ENCODE measurements at places on chromosomes 5 and 9. TPM values are rescaled to one million over a fixed set of nuclear protein-coding genes. Genes with fewer than 3 reads are reported as not detected.

DNA sequence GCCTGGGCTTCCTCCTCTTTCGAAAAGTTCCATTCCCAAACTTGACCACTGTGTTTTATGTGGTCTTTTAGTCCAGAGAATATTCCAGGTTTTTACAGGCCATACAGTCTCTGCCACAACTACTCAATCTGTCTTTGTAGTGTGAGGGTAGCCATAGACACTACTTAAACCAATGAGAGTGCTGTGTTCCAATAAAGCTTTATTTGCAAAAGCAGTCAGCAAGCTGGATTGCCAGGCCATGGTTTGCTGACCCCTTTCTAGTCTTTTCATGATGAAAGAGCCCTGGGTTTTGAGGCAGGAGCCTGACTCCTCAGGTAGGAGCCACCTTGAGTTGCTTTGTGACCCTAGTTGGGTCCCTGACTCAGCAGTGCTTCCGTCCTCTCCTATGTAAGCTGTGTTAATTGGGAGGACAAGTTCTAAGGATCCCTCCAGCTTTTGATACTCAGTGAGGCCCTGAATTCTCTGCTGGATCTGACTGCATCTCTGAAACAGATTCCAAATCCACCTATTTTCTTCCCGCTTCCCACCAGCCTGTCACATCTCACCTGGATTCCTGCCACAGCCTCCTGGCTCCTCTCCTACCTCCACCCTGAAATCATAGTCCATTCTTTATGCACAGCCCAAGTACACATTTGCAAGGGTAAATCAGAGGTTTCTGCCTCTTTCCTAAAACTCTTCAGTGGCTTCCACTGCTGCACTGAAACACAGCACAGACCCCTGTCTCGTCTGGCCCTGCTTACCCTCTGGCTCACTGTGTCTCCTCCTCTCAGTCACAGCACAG lies 13.5 kb downstream of the GALNT10 start:
- no peak for DNase-seq

DNA sequence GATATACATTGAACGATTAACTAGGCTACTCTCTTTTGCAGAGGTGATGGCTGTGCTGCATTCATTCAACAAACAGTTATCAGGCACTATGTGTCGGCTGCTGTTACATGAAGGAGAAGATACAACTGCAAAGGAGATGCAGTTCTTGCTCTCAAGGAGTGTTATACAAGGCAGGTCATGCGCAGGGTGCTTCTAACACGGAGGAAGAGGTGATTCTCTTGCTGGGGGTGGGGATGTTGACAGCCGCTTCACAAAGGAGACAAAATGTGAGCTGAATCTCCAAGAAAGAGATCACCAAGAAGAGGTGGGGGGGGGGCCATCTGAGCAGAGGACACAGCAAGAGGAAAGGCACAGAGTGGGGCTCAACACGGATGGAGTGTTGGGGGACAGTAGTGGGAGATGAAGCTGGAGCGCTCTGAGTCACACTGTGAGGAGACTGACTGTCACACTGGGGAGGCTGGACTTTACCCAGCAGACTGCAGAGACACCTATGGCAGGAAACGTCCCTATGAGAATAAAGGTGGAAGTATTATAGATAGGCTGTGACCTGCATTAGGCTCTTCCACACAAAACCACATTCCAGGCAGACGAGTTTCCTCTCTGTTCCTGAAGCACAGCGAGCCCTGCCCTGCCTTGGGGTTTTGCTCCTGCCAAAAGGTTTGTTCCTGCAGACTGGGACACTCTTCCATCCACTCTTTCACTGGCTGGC lies 20.9 kb downstream of the NDUFA8 start:
- no peak for DNase-seq

DNA sequence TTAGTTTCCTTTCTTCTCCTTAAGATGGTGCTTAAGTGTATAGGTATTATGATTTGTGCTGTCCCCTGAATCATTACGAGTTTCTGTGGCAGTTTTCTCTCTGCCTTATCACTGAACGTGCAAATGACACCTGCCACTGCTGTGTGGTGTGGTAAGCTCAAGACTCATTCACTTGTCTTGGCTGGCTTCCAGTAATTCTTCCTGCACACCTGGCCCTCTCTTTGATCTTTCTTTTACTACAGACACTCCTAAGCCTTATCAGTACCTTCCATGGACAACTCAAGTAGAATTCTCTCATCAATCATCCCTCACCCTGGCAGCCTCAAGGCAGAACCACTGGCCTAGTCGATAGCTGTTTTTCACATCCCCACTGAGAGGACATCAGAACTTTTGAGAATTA lies 82.6 kb upstream of the ADAMTS19 start:
- DNase-seq: no peak

- DNase-seq: no peak
Measured at GRCh38 chr9:21747175-21747574, 55.3 kb upstream of the MTAP start.

DNA sequence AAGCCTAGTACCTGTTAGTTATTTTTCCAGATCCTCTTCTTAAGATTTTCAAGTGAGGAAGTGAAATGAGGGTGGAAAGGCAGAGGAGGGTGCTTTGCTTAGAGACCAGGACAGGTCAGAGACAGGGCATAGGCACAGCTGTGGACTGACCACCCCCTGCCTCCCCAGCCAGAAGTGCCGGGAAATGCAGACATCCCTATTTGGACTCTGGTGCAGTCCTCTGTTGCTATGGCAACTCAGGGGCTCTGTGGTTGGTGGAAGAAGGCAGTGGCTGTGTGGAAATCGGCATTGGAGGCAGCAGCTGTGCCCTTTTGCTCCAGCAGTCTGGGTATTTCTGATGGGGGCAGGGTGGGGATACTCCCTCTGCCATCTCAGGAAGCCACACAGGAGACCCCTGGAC lies 43.3 kb upstream of the NDFIP1 start:
- DNase-seq: no peak

DNA sequence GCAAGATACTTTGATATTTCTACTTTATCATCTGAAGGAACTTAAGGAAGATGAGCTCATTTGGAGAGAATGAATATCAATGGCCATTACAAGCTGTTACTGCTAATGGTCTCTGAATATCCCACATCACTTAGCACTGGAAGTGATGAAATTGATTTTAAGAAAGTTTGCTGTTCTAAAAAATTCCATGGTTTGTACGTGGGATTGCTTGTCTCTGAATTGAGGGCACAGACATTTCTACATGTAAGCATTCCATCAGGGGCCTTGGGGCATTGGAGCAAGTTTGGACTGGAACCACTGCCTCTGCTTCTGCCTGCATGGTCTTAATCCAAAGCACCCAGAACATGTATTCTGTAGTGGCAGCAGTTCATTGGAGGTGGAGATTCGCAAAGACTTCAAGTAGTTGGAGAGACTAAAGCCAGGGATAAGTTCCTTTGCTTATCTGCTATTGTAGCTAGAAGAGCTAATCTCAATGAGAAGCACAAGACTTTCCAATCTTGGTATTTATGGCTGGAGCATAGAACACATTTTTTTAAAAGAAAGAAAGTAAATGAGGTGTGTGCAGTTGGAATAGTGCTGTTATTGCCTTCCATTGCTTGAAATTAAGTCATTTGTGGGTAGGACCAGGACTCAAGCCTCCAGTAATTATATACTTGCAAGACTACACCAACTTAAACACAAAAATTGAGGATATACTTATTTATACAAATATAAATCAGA lies 424.2 kb downstream of the SPATA31D1 start:
- DNase-seq: no peak

- DNase-seq: no peak
Measured at GRCh38 chr5:33235824-33236223, 204.9 kb upstream of the TARS1 start.

The PCDHAC1 gene
- total RNA-seq: 0.96 TPM

The BNC2 gene
- total RNA-seq: 9.9 TPM

The TRAF1 gene
- total RNA-seq: 0.95 TPM

The SPATA31E1 gene
- not detected for total RNA-seq

The CER1 gene
- total RNA-seq: not detected

Data from A172 (cell line).